Thoracic aorta (tissue), 2 donors: ENCODE measurements at places on chromosomes 13 and 19. TPM values are rescaled to one million over a fixed set of nuclear protein-coding genes. Genes with fewer than 3 reads are reported as not detected.

- DNase-seq, result no peak
These were observed 49.9 kb downstream of the TBC1D4 start for GRCh38 chr13:75432045-75432444.

DNA sequence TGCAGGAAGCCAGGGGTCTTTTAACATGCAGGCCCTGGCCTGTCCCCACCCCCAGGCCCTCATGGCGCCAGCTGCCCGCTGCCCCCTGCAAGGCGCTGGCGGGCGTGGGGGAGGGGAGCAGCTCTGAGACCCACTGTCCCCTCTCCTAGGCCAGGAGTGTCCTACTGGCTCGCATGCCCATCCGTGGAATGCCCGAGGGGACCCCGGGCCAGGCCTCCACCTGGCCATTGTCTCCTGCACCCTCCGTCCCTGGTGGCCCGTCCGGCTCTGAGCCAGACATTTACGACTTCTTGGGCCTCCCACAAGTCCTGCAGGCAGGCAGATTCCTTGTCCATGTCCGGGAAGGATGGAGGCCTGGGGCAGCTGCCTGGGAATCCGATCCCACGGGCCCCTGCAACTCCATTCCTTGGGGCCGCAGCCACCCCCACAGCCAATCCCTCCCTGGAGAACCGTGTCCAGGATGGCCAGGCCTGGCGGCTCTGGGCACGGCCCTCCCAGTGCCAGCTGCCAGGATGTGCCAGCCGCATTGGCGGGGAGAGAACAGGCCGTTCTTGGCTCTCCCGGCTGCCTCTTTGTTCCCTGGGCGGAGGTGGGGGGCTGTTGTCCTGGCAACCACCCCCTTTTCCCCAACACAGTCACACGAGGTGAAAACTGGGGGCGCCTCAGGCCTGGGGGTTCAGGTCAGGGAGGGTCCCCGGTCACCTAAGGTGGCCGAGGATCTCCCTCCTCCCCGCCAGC lies 10.5 kb upstream of the PLIN3 start:
- DNase-seq, result peak; percentile 21

GRCh38 chr13:103557878-103558277 lies 491.7 kb upstream of the SLC10A2 start:
- no peak for DNase-seq

- no peak for DNase-seq
These were observed 83.5 kb upstream of the KCTD15 start for GRCh38 chr19:33713194-33713593.

DNA sequence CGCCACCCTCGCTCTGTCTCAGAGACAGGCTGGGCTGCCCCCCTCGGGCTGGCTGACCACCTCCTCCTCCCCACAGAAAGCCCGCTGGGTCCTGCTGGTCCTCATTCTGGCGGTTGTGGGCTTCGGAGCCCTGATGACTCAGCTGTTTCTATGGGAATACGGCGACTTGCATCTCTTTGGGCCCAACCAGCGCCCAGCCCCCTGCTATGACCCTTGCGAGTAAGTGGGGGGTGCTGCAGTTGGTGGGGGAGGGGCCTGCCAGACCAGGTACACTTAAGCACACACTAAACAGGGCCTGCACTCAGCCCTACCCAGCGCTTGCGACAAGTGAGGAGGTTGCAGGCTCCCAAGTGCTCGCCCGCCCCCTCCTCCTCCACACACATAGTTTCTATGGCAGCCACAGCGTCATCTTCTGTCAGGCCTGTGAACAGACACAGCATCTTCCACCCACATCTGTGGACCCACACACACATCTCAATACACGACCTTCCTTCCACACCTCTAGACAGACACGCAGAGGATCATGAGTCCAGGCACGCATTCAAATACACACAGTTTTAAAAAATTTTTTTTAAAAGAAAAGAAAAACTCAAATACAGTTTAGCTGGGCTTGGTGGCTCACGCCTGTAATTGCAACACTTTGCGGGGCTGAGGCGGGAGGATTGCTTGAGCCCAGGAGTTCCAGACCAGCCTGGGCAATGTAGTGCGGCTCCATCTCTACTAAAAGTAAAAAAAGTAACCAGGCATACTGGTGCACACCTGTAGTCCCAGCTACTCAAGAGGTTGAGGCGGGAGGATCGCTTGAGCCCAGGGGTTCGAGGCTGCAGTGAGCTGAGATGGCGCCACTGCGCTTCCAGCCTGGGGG lies 18.4 kb downstream of the PLD3 start:
- no peak for DNase-seq

DNA sequence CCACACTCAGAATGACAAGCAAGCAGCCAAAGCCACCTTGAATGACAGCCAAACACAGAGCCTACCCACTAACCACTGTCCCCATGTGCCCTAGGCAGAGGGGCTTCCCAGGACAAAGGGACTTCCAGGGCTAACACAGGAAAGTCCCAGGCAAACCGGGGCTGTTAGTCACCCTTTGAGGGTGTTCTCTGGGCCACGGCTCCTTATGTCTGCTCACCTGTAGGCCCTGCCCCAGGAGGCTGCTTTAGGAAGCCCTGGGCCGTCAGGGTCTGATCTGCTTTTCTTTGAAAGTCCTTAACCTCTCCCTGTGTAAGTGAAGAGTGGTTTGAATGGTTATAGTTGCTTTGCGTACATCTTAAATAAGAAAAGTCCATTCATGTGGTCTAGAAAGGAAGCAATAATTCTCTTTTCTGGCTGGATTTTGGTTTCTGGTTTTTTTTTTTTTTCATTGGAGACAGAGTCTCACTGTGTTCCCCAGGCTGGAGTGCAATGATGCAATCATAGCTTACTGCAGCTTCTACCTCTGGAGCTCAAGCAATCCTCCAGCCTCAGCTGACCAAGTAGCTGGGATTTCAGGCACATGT lies 161.4 kb downstream of the EFNB2 start:
- DNase-seq, result no peak

GRCh38 chr19:40799558-40800338 lies 757 bp downstream of the EGLN2 start:
- DNase-seq, result no peak

GRCh38 chr13:30033681-30034457 lies 183.5 kb upstream of the UBL3 start:
- no peak for DNase-seq

DNA sequence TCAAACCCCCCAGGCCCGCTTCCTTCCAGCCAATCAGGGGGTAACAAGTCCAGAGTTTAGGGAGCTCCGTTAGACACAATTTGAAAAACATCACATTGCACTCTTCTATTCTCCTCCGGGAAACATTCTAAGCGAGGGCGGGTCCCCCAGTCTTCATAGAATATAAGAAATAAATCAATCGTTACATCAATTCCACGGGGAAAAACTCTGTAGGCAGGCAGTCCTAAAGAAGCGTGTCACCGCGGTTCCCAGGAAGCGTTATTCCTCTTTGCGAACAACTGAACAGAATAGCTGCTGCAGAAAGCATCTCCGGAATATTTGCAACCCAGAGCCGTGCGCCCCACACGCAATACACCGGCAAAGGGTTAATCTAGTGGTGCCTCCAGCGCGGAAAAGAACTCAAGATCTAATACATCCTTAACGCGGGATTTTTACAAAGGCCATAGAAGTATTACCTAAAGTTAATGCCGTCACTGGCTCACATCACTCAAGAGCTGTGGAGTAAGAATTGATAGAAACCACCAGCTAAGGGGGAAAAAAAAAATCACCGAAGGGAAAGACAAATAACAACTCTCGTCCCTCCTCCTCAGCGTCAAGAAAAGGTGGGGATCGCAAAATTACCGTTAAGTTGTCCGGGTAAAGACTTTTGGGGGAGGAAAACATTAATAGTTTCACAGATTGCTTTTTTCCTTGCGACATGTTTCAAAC lies 65.1 kb downstream of the KCNRG start:
- DNase-seq, result no peak

GRCh38 chr13:104408733-104409132 lies 1342.5 kb upstream of the SLC10A2 start:
- DNase-seq, result no peak

DNA sequence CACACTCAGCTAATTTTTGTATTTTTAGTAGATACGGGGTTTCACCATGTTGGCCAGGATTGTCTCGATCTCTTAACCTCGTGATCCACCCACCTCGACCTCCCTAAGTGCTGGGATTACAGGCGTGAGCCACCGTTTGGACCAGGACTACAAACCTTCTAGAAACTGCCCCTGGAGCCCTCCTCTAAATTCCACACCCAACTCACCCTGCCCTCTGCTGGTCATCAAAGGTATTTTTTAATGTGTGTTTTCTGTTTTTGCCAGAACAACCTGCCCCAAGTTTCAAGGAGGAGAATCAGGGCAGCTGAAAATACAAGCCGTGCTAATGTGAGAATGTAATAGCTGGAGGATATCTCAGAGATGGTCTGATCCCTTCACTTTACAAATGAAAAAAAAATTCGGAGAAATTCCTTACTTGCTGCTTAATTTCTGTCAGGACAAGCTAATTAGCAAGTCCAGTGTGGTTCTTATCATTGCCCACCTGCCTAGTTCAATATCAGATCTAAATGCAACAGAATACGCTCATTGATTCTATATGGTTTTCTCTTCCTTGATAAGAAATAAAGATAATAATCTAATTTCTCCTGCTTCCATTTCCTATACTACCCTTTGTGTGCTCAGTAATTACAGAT lies 4.1 kb downstream of the ATP8A2 start:
- no peak for DNase-seq

- no peak for DNase-seq
These were observed 460 bp upstream of the ZNF155 start for GRCh38 chr19:43983544-43983911.

GRCh38 chr19:49142866-49143335 lies 12.3 kb downstream of the HRC start:
- DNase-seq, result peak; percentile 72

The LRRC4B gene
- 5.3 TPM for total RNA-seq

The USF2 gene
- 143 TPM for total RNA-seq

The FXYD3 gene
- 6.4 TPM for total RNA-seq

The ZNF805 gene
- total RNA-seq, result 23.0 TPM

The NLRP13 gene
- total RNA-seq, result not detected

The ALDH16A1 gene
- total RNA-seq, result 29.8 TPM

The ZFP14 gene
- total RNA-seq, result 4.2 TPM

The PINLYP gene
- total RNA-seq, result 11.9 TPM

The UBE2M gene
- 17.1 TPM for total RNA-seq

The SLC10A2 gene
- not detected for total RNA-seq

The ZSCAN4 gene
- total RNA-seq, result not detected

The IFNL1 gene
- not detected for total RNA-seq

The GPR42 gene
- not detected for total RNA-seq

The ZNF177 gene
- 1.9 TPM for total RNA-seq

The PSG2 gene
- total RNA-seq, result not detected
